Kidney (tissue), 22 donors: ENCODE measurements at places on chromosomes 5 and 9.

- DNase-seq = no peak
These were observed 292.9 kb downstream of the NNT start for GRCh38 chr5:43895876-43896275.

DNA sequence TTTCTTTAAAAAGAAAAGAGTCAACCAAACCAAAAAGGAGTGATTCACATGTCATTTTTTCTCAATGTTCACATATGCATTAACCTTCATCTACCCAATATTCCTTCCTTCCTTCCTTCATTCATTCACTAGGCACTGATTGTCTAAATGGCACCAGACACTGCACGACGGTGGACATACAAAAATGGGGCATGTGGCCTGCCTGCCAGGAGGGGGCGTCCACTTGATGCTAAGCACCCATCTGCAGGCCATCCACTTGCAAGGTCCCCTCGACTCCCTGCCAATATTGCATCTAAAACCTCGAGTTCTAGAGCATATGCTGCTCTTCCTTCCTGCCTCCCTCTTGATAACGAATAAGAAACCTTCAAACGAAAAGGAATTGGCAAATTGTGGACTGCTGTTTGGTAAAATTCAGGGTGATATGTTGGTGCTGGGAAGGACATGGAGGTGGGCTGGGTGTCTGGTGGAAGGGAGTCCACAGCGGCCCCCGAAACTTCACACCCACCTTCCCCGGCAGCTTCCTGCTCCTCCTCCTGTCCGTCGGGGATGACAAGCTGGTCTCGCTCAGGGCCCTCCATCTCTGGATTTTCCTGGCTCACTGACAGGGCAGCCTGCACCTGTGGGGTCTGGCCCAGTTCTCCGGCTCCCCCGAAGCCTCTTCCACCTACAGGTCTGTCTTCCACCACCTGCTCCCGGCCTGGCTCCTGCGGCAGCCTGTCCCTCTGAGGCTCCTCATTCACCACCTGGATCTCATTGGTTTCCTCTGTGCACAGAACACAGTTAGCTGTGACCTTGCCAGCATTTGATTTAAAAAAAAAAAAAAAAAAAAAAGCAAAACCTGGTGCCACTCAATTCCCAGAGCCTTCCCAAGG, 64.3 kb downstream of the GOLM1 start:
- DNase-seq = no peak

DNA sequence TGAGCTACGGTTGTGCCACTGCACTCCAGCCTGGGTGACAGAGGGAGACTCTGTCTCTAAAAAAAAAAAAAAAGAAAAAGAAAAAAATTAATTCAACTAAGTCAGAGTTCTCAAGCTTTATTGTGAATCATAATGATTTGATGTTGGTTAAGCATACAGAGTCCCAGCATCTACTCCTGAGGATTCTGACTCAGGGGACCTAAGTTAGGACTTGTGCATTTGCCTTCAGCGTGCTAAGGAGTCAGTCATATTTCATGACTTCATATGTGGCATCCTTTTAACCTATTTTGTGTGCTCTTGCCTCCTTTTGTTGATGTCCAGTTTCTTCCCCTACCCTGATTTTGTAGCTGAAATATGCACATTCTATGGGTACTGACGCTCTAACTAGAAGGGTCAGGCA, 2.9 kb downstream of the MYOZ3 start:
- no peak for DNase-seq

DNA sequence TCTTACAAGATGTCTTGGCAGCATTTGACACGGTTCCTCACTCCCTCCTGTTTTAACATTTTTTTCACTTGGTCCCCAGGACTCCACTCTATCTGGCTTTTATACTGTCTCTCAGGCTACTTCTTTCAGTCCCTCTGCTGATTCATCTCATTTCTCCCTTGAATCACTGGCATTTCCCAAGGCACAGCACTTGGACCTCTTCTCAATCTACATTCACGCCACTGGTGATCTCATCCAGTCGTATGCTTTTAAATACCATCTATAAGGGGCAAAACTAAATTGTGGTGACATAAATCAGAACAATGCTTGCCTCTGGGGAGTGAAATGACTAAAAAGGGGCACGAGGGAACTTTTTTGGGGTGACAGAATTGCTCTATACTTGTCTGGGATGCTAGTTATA, 47.1 kb downstream of the MAPKAP1 start:
- DNase-seq = no peak
